ENCODE measurements at places on chromosomes 16 and 17.

GRCh38 chr16:11249233-11250061, 6.6 kb downstream of the SOCS1 start:
- DNase-seq, result no peak

DNA sequence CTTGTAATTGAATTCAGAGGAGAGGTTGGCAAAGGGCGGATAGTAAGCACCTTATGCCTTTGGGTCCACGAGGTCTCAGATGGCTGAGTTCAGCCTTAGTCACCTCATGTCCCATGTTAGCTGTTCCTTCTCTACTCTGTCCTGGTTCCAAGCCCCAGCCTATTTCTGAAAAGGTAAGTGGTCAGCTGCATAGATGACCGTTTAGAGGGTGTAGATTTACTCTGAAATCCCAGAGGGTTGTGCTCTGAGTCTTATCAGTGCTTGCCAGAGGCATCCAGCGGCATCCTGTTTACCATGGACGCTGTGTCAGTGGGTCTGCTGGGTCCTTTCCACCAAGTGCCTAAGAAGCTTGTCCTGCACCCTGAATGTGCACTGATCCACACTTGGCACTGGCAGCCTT, 1.9 kb downstream of the ZNF778 start:
- DNase-seq, result no peak

DNA sequence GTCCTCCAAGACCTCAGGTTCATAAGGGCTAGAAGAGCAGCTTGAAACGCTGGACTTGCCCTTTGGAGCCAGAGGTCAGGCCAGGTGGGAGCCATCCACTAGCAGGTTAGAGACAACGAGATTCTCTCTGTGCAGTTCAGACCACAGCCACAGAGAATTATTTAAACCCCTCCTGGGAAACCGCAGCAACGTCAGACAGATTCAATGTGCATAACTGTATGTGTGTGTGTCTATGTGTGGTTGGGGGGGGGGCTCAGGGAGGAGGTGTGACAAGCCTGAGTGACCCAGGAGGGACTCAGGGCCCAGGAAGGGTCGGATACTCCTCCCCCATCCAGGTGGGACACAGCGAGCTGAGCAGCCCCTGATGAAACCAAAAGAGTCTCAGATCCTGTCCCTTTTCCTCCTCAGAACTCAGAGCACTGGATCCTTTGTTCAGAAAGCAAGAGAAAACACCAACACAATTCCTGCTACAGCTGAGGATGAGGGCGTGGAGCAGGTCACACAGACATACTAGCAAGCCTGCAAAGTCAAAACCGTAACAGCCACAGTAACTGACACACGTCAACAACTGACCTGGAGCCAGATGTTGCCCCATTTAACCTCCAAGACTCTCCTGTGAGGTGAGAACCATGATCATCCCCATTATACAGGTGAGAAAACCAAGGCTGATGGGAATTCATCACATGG, 66.8 kb downstream of the XYLT1 start:
- no peak for DNase-seq

GRCh38 chr16:81810894-81811538, 31.9 kb downstream of the PLCG2 start:
- DNase-seq, result no peak

GRCh38 chr16:73002866-73003265, 45.1 kb downstream of the ZFHX3 start:
- DNase-seq, result no peak
